H7 (cell line): ENCODE measurements at places on chromosomes 7 and 10.

DNA sequence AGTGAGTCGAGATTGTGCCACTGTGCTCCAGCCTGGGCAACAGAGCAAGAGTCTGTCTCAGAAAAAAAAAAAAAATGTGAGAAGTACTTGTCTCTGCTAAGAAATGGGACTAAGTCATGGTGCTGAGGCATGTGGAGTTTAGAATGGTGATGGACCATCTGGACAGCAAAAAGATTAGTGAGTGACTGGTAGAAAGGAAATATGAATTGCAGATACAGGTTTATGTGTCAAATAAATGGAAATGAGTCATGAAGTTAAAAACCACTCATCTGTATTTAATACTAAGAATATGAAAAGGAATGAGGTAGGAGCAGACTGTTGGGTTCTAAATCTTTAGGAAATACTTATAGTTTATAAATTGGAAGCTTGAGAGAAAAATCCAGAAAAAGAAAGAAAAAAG lies 625.7 kb upstream of the ANKRD30A start:
- no peak for DNase-seq

DNA sequence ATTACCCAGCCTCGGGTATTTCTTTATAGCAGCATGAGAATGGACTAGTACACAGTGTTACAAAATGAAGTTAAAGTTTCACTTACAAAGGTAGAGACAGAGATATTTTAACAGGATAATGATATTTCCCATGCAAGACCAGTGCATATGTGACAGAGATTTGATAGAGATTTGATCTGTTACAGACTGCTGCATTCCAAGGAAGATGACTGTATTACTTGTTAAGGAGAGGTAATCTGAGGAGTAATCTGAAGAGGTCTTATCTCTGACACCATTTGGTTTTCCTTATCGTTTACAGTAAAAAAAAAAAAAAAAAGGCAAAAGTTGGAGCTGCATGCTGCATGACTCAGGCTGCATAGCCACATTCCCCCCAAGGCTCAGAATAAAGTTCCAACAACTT lies 289.6 kb downstream of the POM121L12 start:
- no peak for DNase-seq

GRCh38 chr7:105046414-105046813 lies 32.4 kb downstream of the KMT2E start:
- DNase-seq: no peak

DNA sequence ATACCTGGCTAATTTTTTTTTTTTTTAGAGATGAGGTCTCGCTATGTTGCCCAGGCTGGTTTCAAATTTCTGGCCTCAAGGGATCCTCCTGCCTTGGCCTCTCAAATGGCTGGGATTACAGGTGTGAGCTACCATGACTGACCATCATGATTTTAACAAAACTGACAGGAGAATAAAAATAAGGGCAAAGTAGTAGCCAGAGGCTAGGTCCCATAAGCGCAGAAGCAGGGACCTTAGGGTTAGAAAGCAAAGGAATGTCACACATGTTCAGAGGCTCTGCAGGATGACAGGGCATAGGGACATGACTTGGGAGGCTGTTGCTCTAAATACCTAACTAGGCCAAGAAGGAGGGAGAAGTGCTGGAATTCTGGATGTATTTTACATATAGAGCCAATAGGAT lies 5.1 kb upstream of the LIMK1 start:
- peak; percentile 19 for DNase-seq
